ENCODE measurements at places on chromosomes 7 and 10.

DNA sequence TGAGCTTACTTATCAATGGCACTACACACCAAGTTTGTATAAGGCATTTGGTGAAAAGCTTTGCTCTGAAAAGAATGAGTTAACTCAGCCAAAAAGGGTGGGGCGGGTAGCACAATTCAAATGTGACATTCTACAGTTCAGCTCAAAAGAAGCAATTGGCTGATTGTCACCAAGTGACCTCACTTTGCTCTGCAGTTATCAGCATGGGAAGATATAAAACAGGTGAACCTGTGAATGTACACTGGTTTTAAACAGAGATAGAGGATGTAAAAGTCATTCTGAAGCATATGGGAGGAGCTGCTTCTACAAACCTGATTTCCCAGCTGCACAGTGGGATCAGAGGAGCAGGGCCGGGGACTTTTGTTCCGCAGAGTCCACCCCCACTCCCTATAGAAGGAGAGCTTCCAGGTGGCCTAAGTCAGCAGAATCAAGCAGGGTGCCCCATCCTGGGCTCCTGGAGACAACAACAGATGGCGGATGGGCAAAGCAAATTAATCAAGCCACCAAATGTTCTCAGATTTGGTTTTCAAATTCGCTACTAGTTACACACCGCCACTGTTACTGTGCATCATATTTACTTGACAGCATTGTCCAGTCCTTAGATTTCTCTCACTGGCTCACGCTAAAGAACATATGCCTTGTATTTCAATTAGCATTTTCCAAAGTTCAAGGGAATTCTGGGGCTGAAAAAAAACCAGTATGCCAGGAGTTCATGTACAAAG lies 27.5 kb upstream of the NPVF start:
- no peak for DNase-seq

DNA sequence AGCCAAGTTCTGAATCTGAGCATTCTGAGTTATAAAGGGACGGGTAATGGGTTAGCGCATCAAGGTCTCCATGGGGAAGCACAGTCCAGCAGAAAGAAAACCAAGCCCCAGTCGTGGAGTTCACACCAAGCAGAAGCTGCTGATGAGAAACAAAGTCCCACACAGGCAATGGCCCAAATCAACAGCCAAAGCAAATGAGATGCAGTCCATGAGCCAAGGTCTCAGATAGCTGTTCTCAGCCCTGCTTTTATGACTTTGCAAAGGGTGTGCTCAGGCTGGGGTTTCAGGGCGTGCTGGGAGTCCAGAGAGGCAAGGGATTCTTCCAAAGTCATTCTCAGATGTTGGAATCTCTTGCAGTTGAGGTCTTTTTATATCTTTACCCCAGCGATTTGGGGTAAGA lies 32.0 kb downstream of the THNSL1 start:
- no peak for DNase-seq

DNA sequence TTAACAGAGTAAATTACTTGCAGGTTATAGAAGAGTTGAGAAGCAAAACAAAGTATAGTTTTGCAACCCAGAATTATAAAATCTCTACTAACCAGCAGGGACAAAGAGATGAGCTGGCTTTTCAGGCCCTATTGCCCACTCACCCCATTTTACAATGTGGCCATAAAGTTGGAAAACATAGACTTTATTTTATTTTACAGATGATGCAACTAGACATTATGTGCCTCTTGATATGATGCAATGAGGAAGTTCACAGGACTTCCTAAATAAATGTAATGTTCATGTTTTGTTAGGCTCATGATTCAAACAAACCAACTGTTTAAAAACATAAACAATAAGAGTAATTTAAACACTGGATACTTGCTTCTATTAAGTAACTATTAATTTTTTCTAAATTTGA lies 141.1 kb upstream of the WNT16 start:
- no peak for DNase-seq

GRCh38 chr7:100604976-100605911 lies 3.1 kb downstream of the PCOLCE start:
- DNase-seq: no peak

DNA sequence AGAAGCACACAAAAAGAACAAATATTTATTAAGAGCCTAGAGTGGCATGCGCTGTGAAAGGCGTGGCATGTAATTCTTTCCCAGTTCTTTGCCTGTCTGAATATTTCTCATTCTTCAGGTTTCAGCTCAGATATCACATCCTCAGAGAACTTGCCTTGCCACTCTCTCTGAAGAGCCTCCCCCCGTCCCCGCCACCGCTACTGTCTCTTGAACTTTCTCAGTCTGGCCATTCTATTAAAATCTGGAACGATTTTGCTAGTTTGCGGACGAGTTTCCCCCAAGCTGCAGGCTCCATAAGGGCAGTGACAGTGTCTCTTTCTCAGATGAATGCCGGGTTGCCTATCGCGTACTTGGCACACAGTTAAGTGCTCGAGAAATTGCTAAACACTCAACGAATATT lies 787 bp upstream of the PLEKHA1 start:
- DNase-seq: no peak

DNA sequence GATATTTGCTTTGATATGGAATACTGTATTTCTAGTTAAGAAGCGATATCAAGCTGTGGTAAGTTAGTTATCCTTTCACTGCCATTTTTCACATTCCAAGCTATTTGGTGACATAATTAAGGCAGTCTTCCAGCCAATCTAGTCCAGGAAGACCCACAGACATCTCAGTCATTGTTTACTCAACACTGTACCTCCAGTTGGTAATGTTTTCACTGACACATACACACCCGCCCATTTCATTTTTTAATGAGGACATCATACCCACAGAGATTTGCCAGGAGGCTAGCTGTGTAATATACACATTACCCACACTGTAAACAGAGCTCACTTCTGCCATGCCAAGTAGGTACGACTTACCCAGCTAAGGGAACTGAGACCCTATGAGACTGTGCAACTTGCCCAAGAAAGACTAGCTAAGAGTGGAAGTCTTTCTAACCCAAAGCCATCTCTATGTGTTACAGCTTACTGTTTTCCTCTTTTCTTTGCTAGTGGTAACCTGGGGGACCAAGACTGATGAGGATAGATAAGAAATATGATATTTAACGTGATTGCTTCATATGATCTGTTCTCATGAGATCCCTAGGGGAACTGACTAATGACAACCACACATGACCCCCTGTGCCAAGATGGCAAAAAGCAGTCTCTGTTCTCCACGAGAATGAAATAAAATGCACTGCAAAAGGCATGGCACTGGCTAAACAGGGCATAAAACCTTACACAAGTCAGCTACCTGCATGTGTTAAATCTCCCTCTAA lies 179.0 kb downstream of the DGKI start:
- DNase-seq: peak; percentile 41

- DNase-seq: no peak
Measured at GRCh38 chr10:26939290-26939961, 78.7 kb upstream of the ABI1 start.

Data from SK-MEL-5 (cell line).